ENCODE measurements at places on chromosomes 2 and 18. TPM values are rescaled to one million over a fixed set of nuclear protein-coding genes. Genes with fewer than 3 reads are reported as not detected.

- DNase-seq: no peak
Observed at GRCh38 chr2:224836263-224836662, 120.1 kb upstream of the CCDC195 start.

The ALPG gene
- total RNA-seq: not detected

- DNase-seq: no peak
Observed at GRCh38 chr18:26943906-26944305, 78.4 kb upstream of the AQP4 start.

The TTR gene
- total RNA-seq: not detected

- no peak for DNase-seq
Observed at GRCh38 chr2:163528640-163529217, 207.1 kb downstream of the FIGN start.

DNA sequence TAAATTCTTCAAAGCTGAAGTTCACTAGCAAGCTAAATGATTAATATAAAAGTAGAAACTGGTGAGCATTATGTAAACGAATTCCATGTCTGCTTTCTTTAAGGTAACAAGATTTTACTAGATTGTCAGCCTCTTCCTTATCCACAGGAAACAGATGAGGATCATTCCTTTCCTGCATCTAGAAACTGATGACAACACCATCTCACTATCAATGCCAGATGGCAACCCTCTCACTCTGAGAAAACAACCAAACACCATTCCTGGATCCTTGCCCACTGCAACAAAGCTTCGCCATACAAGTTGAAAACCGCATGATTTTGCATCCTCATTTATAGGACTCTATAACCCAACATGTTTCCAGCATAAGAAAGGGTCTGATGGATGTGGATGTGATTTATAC, 122.9 kb downstream of the ZNF521 start:
- no peak for DNase-seq

GRCh38 chr2:26189751-26190150, 16.9 kb downstream of the GAREM2 start:
- DNase-seq: no peak

The CTIF gene
- 8.4 TPM for total RNA-seq

DNA sequence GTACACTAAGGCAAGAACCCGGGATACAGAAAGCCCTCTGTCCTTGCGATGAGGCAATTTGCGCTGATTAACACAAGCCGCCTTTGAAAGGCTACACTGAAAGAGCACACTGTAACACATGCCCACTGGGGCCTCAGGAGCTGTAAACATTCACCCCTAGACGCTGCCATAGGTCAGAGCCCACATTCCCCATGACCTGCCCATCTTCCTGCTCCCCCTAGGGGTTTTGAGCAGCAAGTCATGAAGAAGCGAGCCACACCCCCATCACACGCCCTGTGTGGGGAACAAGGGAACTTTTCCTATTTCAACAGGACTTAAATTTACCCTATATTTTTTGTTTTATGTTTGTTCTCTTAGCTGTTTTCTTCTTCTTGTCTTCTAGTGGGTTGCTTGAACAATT, 47.8 kb upstream of the SLC4A10 start:
- no peak for DNase-seq

GRCh38 chr2:119126650-119127049, 31.9 kb downstream of the C1QL2 start:
- DNase-seq: no peak

GRCh38 chr2:142673836-142674235, 203.6 kb upstream of the KYNU start:
- DNase-seq: no peak

DNA sequence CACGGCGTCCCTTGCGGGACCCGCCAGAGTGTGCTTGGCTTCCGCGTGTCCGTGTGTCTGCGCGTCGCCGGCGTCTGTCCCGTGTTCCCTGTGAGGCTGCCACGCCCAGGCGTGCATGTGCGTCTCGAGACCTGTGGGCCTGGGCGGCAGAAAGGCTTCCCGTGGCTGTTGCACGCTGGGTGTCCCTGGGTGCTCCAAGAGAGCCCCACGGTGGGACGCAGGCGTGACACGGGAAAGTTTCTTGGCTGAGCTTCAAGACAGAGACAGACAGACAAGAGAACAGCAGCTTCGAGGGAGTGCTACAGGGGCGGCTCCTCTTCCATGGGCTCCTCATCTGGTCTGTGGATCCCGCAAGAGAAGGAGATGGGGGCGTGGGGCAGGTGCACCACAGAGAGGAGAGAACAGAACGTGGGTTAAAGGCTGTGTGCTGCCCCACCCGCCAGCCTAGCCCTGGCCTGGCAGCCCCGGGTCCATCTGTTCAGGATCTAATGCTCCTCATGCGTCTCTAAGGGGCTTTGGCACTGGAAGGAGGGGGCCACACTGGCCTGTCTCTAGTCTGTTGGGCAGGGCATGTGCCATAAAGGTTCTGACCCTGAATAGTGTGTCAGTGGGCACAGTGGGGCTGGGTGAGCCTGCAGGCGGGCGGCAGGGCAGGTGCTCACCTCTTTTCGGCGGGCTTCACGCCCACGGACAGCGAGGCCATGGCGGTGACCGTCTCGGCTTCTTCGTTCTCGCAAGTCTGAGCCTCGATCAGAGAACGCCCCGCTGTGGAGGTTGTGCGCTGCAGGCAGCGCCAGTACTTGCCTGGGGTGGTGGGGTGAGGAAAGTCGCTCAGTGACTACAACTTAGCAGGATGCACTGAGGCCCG, 205.1 kb downstream of the TWIST2 start:
- no peak for DNase-seq

- DNase-seq: no peak
Observed at GRCh38 chr2:168517816-168518215, 61.7 kb downstream of the CERS6 start.

- DNase-seq: peak; percentile 80
Observed at GRCh38 chr2:111054791-111055691, 65.7 kb upstream of the BCL2L11 start.

- no peak for DNase-seq
Observed at GRCh38 chr2:100742277-100743254, 77.4 kb upstream of the NPAS2 start.

The DLGAP1 gene
- total RNA-seq: not detected

DNA sequence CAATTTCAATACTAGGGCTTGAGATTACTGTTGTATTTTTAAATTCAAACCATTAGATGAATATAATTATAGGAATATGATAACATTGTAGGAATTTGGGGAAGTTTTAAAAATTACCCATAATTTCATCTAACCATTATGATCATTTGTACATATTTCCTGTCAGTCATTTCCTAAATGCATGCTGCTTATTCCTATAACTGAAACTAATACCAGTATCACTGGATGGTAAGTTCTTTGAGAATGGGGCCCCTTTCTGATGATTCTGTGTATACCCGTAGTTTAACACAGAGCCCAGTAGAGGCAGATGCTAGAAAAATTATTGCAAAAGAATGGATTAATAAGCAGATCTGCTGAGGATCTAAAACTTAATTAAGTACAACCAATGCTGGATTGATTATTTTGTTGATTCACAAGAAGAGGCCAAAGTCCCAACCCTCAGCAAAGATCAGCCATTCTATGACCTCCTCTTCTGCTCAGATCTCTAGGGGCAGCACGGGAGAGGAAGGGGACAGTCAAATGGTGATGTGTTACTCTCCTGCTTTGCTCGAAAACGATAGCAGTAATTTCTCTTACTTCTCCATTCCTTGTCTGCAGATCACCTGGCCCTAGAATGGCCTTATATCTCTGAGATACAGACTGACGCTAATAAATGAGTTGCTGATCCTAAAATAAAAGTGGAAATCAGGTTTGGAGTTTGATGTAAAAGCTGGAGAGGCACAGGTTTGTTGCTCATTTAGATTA, 69.5 kb upstream of the PELI1 start:
- no peak for DNase-seq

DNA sequence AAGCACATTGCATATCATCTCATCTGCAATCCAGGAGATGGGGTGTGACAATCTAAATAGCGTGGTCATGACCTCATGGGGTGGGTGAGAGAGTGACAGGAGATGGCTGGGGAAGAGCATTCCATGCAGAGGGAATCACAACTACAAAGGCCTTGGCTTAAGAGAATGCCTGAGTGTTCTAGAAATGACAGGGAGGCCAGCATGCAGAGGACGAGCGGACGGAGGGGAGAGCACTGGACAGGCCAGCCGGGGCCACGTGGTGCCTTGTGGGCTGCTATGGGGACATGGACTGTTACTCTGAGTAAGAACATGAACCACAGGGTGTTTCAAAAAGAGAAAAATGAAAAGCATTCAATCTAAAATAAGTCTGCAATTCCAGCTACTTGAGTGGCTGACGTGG, 117.9 kb upstream of the ODC1 start:
- DNase-seq: no peak

- peak; percentile 71 for DNase-seq
Observed at GRCh38 chr2:8534729-8535468, 147.0 kb upstream of the ID2 start.

DNA sequence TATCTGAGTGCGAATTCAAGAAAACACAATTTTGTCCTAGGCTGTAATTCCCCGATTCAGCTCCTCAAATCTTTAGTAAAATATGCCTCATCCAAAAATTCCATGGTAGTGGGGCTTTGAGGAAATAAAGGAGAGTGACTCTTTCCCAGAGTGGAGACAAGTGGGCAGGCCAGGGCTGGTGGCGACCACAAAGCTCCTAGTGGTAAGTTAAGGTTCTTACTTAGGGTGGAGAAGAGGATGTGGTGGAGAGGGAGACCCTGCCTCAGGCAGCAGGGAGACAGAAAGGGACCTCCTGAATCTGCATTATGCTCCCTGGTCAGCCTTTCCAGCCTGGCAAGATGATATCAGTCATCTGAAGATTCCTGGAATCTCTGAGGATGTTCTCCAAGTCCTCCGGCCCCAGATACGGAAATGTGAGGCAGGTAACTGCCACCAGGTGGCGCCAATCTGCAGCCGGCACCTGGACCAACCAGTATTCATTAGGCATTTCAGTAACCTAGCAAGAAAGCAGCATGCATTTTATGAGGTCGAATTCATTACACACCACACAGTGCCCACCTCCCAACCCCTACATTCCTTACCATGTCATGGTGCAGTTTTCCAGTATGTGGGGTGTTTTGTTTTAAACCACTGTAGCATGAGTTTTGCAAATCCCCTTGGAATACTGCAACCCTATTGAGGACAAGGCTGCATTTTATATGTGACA, 106.4 kb downstream of the POLE4 start:
- peak; percentile 64 for DNase-seq

GRCh38 chr2:1011006-1011405, 60.4 kb downstream of the SNTG2 start:
- DNase-seq: no peak

The EGR4 gene
- total RNA-seq: not detected

DNA sequence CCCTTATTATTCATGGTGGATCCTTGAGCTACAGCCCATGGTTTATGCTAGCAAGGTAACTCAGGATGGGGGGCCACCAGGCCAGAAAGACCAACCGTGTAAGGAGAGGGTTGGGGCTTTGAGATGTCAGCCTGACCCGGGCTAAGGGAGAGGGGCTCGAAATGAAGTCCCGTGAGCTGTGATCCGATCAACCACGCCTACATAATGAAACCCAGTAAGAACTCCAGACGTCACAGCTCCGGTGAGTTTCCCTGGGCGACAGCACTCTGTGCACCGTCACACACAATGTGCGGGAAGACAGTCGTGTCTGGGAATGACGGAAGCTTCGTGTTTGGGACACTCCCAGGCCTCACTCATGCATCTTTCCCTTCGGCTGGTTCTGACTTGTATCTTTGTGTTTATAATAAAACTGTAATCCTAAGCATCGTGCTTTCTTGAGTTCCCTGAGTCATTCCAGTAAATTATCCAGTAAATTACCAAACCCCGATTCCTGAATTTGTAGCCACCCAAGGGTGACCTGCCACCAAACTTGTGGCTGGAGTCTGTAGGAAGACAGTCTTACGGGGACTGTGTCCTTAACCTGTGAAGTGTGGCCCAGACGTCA, 44.2 kb downstream of the CYP27C1 start:
- DNase-seq: no peak

The CYTIP gene
- total RNA-seq: 755 TPM

- DNase-seq: no peak
Observed at GRCh38 chr2:3403587-3404334, 24.3 kb downstream of the TRAPPC12 start.

- no peak for DNase-seq
Observed at GRCh38 chr18:44556296-44556695, 124.4 kb upstream of the SETBP1 start.
